ENCODE measurements at places on chromosomes 5 and 9.
A peak's percentile ranks its signal among the peaks of the same experiment; 100 is the strongest.

- no peak for DNase-seq
Measured at GRCh38 chr9:125189011-125189360, 617 bp downstream of the PPP6C start.

GRCh38 chr5:63439537-63439936 is 522.7 kb downstream of the HTR1A start:
- no peak for DNase-seq

GRCh38 chr5:94524841-94525697 is 93.3 kb downstream of the KIAA0825 start:
- peak; percentile 51 for DNase-seq

- DNase-seq = no peak
Measured at GRCh38 chr5:56128113-56128512, 105.0 kb downstream of the ANKRD55 start.

GRCh38 chr5:79151942-79152671 is 40.5 kb downstream of the BHMT start:
- DNase-seq = no peak

GRCh38 chr5:159878988-159879471 is 37.3 kb upstream of the ADRA1B start:
- DNase-seq = no peak

DNA sequence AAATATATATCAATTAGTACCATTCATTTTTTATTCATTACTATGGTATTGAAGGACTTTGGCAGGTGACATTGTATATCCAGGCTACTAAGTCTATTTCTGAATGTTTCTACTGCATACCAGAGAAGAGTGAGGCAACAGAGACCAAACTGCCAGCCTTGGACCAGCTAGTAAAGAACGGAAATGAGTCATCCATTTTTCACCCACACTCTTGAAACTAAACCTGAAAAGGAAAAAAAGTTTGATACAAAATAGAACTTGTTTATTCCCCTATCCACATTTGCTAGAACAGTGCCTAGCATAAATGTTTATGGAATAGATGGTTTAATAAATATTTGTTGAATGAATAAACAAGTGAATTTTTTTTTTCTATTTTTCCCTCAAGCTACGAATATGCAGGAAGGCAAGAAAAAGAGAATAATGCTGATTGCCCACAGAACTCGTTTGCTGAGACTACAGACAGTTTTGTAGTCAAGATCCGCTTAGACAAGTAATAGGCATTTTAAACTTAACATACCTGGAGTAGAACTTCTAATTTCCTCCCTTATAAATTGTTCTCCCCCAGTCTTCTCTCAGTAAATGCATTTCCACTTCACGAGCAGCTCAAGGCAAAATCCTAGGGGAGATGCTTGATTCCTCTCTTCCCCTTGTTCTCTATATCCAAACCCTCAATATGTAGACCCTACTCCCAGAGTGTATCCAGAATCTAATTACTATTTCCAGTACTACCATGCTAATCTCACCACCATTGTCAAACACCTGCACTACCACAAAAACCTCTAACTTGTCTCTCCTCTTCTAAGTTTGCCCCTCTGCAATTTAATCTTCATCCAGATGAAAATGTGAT is 146.2 kb upstream of the RASA1 start:
- no peak for DNase-seq

- DNase-seq = no peak
Measured at GRCh38 chr9:131891598-131891997, 151.7 kb upstream of the RAPGEF1 start.

GRCh38 chr5:128749136-128749898 is 211.3 kb upstream of the FBN2 start:
- no peak for DNase-seq

DNA sequence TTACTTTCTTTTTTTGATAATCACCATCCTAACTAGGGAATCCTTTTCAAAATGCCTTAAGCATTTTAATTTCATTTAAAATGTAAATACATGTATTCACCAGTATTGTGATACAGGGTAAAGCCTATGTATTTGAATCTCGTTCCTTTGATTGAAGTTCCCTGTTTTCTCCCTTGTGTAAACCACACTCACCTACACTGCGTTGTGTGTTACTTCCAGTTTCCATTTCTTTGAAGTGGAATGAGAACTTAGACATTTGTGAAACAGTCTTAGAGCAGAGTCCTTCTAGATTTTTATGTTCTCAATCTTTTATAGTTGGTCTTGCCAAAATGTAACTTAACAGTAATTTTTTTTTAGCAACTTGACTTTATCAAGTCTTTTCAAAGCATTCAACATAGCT is 101.4 kb downstream of the ZNF462 start:
- DNase-seq = no peak

DNA sequence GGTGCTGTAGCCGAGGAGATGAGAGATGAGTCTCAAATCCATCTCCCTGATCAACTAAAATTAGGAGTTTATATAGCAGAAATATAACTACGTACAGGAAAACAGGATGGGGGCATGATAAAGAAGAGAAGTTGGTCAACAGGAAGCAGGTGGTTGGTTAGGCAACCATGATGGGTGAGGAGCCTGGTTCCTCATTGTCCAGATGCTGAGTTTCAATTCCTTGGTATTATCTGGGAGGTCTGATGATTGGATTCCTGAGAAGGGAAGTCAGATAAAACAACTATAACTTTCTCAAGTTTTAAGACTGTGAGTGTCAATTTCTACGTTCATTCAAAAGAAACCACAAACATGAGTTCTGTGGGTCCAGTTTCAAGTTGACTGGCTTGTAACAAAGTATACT is 323.9 kb downstream of the MTRR start:
- DNase-seq = no peak

GRCh38 chr5:35608881-35609779 is 8.5 kb upstream of the SPEF2 start:
- no peak for DNase-seq

DNA sequence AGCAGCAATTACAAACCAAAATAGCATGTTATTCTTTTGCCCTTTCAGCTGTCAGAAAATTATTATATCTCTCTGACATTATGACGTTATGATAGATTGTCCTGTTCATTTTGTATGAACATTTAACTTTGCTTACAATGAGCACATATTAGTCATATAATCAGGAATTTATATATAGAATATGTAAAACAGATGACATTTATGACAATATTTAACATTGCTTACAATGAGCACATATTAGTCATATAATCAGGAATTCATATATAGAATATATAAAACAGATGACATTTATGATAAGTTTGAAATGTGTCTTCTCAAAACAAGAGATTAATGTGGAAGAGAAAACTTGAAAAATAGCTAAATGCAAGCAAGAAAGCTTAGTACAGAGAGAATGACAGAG is 1180.2 kb downstream of the CDH12 start:
- DNase-seq = no peak

DNA sequence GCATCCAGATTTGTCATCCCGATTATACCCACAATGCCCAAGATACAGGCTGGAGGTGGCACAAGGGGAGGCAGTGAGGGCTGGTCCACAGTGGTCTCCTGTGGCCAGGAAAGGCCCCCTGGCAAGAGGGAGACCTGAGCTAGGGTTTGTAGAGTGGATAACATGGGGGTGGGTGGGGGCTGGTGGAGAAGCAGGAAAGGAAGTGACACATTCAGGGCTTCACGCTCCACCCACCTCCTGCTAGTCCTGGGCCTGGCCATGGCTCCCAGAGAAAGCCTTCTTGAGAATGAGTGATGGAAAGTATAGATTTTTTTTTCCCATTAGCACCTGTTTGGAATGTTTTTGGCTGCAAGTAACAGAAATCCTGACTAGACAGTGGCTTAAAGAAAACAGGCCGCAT is 81.3 kb downstream of the ANKRD33B start:
- DNase-seq = no peak

DNA sequence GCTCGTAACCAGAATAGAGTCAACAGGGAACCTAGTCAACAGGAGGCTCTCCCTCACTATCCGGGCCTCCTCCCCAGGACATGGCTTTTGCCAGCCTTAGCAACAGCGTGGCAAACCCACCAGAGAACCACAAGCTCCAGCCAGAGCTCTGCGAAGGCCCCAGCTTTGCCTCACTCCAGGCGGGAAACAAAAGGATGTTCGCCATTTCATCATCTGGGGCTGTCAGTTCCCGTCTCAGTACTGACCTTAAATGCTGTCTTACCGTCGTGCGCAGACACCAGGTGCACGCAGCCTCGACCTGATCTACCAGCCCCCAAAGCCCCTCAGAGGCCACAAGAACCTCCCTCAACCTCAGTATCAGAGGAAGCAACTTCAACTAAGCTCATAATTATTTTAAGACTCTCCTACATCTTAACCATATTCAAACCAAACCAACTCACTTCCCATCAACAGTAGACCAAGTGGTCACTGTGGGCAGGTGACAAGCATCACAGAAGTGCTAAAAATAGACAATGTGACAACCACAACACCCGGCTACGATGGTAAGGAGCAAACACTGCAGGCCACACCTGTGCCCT is 71.4 kb downstream of the SEMA4D start:
- DNase-seq = no peak

DNA sequence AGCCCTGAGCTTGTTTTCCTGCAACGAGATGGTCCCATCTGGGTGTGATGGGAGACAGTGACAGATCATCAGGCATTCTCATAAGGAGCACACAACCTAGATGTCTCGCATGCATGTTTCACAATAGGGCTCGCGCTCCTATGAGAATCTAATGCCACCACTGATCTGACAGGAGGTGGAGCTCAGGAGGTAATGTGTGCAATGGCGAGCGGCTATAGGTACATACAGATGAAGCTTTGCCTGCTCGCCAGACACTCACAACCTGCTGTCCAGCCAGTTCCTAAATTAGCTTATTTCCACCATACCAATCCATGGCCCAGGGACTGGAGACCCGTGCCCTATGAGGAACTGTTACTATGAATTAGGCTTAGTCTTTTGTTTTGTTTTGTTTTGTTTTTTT is 55.3 kb upstream of the SLC30A5 start:
- DNase-seq = no peak

Measured in NCI-H2029 (cell line).